ENCODE measurements at places on chromosomes 6 and 20.

GRCh38 chr6:109484122-109484521, 1.1 kb upstream of the ZBTB24 start:
- DNase-seq: no peak

- no peak for DNase-seq
Measured at GRCh38 chr6:111812060-111813038, 60.9 kb downstream of the FYN start.

DNA sequence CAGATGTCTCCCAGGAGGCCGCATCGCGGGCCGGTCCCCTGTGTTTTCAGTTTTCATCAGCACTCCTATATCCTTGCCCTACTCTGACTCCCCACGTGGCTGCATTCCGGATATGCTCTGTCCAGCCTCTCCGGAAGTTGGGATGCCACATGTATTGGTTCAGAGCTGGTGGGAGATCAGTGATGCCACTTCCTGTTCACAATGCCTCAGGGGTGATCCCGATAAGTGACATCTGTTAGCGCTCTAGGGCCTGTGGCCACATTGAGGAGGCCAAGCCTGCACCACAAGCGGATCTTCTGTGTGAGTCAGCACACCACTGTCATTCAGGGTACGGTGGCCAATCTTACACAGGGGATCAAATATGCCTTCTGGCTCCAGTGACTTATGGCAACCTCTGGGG, 57.8 kb downstream of the PPP1R3G start:
- no peak for DNase-seq

- peak; percentile 10 for DNase-seq
Measured at GRCh38 chr20:33933469-33933909, 60.2 kb upstream of the RALY start.

DNA sequence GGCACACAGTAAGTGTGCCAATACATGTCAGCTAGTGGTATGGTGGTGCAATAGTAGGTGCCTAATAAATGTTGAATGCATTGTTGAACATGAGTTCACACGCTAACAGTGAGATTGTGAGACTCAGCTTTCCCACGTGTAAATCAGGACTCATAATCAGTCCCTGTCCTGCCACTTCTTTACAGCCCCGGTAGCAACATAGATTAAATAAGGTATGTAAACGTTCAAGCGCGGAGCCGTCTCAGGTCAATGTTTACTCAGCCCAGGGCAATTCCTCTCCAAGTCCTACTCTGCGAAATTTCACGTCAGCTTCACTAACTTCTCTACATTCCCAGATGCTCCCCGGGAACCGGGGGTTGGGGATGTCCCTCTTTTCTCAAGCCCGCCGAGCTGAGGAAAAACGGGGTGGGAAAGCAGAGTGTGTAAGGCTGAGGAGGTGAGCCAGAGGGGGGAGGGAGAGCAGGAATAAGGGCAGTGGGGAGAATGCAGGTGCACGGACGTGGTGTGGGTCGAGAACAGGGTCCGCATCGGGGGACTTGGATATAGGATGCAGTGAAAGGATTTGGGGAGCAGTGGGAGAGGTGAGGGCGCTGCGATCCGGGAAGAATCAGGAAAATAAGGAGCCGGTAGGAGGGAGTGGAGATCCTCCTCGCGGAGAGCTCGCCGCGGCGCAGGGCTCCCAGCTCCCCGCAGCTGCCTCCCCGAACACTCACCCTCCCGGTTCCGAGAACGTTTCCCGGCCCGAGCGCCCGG, 544 bp upstream of the TP53INP2 start:
- DNase-seq: no peak

All from stimulated activated CD8-positive, alpha-beta memory T cell treated with anti-CD3 and anti-CD28 coated beads, Interleukin-4, amount 100 ng/mL, for 4 hours (primary cell).